ENCODE measurements at places on chromosomes 5 and 9.

DNA sequence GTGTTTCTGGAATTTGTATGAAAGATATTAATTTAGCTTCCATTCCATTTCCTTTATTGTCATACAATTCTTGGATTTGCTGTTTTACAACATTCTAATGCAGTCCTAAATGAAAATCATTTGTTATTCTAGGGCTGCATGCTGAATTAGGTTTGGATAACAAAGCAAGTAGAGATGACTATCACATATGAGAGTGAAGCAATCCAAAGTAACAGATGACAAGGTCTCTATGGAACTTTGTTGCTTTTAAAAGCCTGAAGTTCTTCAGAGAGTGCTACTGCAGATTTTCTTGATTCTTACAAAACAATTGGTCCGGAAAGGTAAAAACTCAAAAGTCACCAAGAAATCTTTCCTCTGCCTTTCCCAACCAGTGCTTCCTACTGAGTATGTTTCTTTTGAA lies 56.9 kb upstream of the VCAN start:
- no peak for DNase-seq

DNA sequence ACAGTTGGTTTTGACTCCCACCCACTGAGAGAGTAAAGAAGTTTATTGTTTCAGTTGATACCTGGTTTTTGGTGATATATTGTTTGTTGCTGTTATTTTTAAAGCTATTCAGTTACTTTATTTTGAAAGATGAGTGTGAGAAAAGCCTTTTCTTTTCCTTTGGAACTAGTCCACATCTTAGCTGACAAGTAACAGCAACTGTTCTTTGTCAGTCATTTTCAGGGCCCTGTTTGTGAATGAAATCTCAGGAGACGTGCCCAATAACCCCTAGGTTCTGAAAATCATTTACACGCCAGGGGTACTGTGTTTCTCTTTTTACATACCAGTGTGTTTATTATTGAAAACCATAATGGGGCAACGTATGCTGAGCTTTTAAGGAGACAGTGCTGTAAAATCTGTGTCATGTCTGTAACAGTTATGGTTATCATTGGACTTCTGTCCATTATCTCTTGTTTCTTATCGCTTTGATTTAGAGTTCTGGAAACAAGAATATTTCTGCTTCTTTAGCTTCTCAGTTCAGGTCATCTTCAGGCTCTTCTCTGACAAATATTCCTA lies 75.0 kb downstream of the LIX1 start:
- DNase-seq = no peak

- no peak for DNase-seq
Measured at GRCh38 chr9:10112798-10113197, 500.0 kb downstream of the PTPRD start.

DNA sequence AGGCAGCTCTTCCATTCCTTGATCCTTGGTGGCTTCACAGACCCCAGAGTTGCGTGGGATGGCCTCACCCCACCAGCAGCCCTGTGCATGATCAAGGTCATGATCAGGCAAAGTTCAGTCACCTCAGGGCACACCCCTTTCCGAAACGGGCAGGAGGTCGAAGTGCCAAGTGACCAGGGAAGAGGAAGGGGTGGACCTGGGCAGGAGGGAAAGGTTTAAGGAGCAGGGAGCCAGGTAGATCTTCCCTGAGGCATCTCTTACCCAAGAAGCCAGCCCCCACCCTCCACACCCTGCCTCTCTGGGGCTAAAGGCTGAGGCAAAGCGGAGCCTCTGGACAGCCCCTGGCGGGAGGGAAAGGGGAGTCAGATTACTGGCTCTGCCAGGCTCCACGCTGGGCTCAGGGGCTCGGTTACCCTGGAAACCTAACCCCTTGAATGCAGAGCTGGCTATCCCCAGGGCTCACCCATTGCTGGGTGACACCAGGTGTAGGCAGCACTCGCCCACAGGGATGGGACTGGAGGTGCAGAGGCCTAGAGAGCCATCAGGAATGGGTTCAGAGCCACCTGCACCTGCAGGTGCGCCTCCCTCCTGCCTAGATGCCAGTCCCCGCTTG lies 3.6 kb downstream of the MGAT4B start:
- no peak for DNase-seq
